ENCODE measurements at places on chromosomes 6 and 20. TPM values are rescaled to one million over a fixed set of nuclear protein-coding genes. Genes with fewer than 3 reads are reported as not detected.

Gene DYNLT2
- 4.1 TPM for total RNA-seq

Gene SAMD10
- 11.1 TPM for total RNA-seq

Gene DAAM2
- total RNA-seq: 9.6 TPM

DNA sequence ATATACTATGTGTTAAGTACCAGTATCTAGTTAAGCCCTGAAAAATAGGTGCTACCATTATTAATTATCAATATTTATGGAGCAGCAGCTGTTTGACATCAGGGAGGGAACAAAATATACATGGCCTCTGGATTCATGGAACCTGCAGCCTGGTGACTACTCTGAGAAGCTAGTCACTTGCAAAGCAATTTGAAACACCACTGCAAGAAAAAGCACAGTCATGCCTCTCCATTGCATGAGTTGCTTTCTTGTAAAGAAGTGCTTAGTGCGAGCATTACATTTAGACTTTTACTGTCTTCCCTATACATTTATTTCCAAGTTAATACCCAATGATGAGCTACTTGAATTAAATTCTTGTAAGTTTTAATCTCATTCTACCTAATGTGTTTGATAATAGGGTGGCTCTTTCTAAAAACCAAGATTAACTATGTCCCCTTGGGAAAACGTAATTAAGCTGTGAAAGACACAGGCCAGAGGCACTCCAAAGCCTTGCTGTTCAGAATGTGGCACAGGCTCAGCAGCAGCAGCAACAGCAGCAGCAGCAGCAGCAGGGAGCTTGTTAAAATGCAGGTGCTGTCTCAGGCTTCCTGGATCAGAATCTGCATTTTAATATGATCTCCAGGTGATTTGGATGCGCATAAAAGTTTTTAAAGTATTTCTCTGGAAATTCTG lies 83.6 kb downstream of the PFDN4 start:
- no peak for DNase-seq

- no peak for DNase-seq
Measured at GRCh38 chr6:34246563-34247391, 2.0 kb downstream of the SMIM29 start.

DNA sequence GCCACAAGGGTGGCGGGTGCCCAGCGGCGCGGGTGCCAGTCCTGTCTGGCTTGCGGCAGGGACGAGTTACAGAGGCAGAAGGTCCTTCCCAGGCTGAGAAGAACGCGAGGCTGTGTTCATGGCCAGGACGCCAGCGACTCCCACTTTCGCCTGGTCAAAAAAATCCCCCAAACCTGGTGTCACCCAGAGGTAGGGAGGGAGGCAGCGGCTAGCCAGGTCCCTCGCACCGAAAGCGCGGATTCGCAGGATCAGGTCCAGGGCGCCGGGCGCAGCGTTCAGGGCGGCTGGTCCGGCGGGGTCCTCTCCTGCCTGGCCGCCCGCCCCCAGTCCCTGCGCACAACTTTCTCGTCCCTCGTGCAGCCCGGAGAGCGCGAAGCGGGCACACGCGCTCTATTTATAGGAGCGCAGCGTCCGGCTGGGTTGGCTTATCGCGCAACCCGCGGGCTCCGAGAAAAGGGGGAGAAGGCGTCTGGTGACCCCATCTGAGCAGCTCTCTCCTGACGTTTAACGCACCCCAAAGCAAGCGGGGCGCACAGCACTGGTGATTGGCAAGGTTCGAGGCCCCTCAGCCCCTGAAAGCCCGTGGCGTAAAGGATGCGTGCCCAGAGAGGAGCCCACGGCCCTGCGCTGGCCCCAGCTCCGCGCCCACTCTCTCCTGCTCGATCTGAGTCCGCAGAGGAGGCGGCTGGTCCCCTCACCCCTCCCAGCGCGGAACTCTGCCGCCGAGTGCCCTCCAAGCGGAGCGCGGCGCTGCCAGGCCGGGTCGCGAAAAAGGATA lies 519 bp downstream of the CBLN4 start:
- no peak for DNase-seq

GRCh38 chr6:77620278-77620882 lies 32.5 kb upstream of the MEI4 start:
- no peak for DNase-seq

DNA sequence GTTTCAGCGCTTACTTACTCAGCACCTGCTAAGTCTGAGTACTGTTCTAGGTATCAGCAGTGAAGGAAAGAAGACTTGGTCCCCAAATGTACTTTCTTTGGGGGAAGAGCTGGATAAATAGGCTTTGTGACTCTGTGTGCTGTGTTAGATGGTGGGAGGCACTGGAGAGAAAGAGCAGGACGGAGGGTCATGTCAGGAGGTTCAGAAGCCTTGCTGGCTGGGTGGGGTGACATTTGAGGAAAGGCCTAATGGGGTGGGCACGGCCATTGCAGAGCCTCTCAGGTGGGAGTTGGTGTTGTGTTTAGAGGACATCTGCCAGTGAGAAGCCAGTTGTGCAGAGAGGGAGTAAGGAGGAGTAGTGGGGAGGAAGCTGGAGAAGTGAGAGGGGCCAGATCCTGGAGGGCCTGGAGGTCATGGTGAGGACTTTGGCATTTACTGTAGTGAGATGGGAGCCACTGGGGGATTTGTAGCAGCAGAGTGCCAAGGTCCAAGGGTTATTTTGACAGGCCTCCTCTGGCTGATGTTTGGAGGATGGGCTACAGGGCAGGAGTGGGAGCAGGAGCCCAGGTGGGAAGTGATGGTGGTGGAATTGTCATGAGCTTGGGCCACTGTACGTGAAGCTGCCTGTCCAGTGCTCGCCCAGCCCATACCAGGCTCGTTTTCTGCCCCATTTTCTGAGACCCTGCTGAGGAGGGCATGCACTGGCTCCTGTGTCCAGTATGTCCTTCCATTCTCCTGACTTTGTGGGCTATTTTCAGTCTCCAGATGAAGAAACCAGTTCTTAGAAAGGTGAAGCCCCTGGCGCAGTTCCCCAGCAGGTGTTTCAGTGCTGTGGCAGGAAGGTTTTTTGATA lies 886 bp downstream of the SDCBP2 start:
- peak; percentile 77 for DNase-seq

GRCh38 chr6:82370788-82371187 lies 7.2 kb downstream of the TPBG start:
- DNase-seq: no peak

GRCh38 chr6:27605401-27606342 lies 132.8 kb upstream of the ZNF184 start:
- DNase-seq: no peak

DNA sequence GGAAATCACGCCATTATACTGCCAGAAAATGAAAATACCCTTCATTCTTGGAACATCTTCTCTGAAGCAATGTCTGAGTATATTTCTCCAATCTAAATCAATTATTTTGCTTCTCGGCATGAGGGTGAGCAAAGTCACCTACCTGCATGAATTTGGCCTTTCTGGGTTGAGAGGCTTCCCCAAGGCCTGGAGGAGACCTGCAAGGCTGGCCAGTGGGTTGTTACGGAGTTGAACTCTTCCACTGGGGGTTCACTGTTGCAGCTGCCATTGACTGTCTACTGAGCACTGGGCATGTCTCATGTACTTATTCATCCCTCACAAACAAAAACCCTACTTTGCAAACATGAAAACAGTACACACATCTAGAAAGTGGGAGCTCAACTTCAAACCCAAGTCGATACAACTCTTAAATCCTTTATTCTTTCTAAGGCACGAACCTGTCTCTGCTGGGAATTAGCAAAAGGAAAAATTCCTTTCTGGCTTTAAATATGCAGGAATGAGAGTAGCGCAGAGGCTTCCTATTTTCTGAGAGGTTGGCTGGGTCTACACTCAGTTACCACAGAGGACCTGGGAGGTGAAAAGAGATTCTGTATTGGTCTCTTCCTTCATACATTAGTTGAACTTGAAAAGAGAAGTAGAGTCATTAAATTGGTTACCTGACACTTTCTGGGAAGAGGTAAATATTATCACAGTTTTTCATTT lies 87.6 kb upstream of the SGK1 start:
- no peak for DNase-seq

- no peak for DNase-seq
Measured at GRCh38 chr6:113115196-113115595, 741.9 kb upstream of the MARCKS start.

DNA sequence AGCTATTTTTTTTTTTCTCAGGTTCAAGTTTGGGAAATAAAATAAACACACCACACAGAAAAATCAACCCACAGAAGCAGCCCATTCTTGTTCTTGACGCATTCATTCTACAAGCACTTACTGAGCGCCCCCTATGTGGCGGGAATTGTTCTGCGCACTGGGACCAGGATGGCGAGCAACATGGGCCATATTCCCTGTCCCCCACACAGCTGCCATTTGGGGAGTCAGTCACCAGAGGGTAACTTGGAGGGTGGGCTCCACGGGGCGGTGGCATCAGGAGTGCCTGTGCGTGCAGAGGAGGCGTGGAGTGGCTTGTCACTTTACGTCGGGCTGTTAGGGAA lies 185.0 kb upstream of the PDE10A start:
- no peak for DNase-seq
